ENCODE measurements at places on chromosomes 12 and 14. TPM values are rescaled to one million over a fixed set of nuclear protein-coding genes. Genes with fewer than 3 reads are reported as not detected.

Gene GPRC5D
- total RNA-seq = not detected

Gene FAM90A1
- 0.41 TPM for total RNA-seq

Gene LRRC10
- not detected for total RNA-seq

Gene MYF6
- not detected for total RNA-seq

Gene PTHLH
- total RNA-seq = not detected

- DNase-seq = no peak
Measured at GRCh38 chr12:40248585-40249297, 23.9 kb downstream of the LRRK2 start.

- DNase-seq = peak; percentile 8
Measured at GRCh38 chr12:45050751-45051571, at the start of gene DBX2. DBX2 (minus strand) TSS chr12:45051099; CDS start chr12:45050927, 172 bp downstream.

GRCh38 chr12:11693601-11694000 is 44.1 kb downstream of the ETV6 start:
- DNase-seq = no peak

- no peak for DNase-seq
Measured at GRCh38 chr14:78075033-78075432, 95.1 kb upstream of the NRXN3 start.

GRCh38 chr14:90656973-90657372 is 159.3 kb downstream of the TTC7B start:
- no peak for DNase-seq
